Stimulated activated CD8-positive, alpha-beta memory T cell treated with anti-CD3 and anti-CD28 coated beads, Interleukin-4, amount 100 ng/mL, for 4 hours (primary cell): ENCODE measurements at places on chromosomes 16 and 17.

DNA sequence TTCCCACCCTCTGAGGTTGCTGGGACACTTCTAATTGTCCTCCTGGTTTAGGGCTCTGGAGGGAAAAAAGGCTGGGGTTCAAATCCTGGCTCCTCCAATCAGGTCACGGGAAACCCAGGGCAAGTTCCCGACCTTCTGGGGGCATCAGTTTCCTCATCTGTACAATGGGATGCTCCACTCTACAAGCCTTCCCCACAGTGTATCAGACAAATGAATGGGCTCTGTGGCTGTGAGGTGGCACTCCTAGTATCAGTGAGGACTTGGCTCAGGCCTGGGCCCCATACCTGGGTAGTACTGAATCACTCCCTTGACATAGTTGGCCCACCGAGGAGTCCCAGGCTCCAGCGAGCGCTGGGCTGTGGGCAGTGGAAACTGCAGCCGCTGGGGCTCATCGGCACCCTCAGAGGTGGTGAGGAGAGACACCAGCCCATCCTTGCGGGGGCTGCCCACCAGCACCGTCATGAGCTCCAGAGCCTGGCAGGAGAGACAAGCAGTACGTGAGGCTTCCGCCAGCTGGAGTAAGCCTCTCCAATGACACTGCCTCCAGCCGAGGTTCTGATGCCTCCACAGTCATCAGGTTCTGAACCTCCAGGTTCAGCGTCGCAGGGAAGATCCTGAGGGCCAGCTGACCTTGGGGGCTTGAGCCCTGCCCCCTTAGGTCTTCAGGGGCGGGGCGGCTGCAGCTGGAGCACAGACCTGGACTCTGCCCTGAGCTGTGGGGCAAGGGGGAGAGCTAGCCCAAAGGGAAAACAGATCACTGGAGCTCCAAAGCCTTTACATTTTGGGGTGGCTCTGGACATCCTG, 1.2 kb downstream of the GALK1 start:
- no peak for DNase-seq

- no peak for DNase-seq
Observed at GRCh38 chr17:63224644-63225043, 221.5 kb downstream of the CYB561 start.

DNA sequence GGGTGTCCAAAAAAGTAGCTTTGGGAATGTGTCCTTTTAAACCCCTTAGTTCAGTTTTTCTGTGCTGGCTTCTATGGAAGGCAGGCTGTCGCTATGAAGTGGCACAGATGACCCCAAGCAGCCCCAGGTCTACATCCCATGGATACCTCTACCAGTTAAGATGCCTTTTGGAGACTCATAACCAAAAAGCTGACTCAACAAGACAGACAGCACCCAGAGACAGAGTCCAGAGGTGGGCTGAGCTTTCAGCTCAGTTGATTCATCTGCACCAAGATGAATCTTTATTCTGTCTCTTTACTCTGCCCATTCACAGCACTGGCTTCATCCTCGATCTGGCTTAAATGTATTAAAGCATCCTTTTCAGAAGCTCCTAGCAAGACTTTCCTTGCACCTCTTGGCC, 29.8 kb upstream of the RBBP6 start:
- no peak for DNase-seq

DNA sequence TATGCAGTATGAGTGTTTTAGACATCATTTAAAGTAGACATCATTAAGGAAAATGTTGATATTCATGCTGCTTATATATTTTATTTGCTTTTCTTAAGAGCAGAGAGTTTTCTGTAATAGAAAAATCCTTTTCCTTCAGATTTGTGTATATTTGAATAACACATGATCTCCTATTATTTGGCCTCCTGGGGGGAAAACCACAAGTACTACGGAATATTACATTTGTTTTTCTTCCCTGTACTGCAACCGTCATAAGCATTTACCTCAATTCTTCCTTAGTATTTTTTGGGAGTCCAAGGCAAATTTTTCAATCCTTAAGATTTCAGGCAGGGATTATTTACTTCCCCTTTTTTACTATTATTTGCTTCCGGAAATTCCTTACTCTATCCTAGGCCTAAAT, 6.0 kb downstream of the RSPRY1 start:
- DNase-seq: no peak

- no peak for DNase-seq
Observed at GRCh38 chr17:65423346-65424140, 137.9 kb downstream of the AXIN2 start.

DNA sequence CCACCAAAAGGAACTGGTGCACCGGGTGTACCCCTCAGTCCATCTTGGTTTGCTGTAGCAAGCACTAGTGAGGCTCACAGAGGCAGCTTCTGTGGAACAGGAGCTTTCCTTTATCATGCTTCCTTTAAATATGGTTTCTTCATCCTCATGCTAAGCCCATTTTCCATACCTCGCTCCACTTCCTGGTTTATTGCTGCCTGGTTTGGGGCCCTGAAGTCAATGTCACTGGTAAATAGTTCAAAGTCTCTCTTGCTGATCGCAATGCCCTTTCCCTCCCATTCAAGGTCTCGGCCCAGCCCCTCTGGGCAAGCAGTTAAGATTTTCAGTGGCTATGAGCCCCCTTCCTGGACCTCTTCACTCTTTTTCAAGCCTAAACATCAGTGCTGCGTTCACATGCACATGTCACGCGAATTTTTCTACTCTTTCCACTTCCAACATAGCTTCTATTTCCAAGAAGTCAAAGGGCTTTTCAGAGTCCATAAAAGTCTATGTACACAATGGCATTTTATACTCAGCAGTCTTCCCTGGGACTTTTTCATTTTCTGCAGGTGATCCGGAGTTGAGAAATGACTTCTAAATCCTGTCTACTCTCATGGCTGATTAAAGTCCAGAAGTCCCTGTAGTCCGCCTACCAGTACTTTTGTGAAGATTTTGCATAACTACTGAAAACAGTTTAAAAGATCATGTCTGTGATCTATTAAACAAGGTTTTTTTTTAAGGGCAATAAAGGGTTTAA, 323.8 kb upstream of the ZFHX3 start:
- DNase-seq: no peak

GRCh38 chr16:4426021-4426684, 485 bp downstream of the DNAJA3 start:
- no peak for DNase-seq

DNA sequence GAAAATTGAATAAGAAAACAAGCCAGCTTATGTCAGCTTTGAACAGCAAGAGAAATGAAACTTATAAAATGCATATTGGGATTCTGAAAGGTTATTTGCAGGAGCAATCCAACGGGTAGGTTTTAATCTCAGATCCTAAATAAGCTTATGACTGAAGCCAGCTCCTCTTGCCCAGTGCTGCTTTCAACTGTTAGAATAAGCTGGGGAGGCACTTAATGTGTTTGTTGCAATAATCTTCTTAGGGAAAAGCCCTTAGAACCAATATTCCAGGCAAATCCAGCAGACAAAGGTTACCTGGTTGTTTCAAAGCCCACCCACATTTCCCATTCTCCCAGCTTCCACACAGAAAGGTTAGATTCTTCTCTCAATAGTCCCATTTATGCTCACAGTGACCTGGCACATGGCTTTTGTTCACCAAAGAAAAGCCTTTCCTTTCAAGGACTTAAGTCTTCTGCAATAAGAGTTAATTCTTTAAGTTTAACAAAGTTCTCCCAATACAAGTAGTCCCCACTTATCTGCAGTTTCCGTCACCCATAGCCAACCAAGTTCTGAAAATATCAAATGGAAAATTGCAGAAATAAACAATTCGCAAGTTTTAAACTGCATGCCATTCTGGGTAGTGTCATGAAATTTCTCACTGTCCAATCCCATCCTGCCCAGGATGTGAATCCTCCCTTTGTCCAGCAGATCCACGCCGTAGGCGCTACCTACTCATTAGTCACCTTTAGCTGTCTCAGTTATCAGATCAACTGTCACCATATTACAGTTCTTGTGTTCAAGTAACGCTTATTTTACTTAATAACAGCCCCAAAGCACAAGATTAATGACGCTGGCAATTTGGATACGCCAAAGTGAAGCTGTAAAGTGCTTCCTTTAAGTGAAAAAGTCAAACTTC, 5.9 kb downstream of the TEX2 start:
- DNase-seq: no peak

GRCh38 chr16:75254359-75254837, 3.0 kb upstream of the BCAR1 start:
- no peak for DNase-seq

GRCh38 chr17:19978209-19978802, 678 bp upstream of the AKAP10 start:
- no peak for DNase-seq

GRCh38 chr17:64651889-64652288, 10.2 kb downstream of the SMURF2 start:
- DNase-seq: no peak

DNA sequence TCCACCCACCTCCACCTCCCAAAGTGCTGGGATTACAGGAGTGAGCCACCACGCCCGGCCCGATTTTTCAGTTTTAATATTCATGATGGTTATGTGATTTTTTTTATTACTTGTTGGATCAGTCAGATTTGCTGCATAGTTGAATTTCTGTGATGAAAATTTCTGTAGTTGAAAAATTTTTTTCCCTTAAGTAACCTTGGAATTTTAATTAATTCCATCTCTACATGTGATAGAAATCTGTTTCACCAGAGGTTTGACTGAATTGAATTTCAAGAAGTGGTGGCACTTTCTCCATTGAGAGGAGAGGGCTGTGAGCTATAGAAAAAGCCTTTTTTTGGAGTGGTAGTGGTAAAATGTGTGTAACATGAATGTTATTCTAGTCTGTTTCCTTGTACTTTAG, 24.7 kb downstream of the WIPF2 start:
- DNase-seq: no peak

DNA sequence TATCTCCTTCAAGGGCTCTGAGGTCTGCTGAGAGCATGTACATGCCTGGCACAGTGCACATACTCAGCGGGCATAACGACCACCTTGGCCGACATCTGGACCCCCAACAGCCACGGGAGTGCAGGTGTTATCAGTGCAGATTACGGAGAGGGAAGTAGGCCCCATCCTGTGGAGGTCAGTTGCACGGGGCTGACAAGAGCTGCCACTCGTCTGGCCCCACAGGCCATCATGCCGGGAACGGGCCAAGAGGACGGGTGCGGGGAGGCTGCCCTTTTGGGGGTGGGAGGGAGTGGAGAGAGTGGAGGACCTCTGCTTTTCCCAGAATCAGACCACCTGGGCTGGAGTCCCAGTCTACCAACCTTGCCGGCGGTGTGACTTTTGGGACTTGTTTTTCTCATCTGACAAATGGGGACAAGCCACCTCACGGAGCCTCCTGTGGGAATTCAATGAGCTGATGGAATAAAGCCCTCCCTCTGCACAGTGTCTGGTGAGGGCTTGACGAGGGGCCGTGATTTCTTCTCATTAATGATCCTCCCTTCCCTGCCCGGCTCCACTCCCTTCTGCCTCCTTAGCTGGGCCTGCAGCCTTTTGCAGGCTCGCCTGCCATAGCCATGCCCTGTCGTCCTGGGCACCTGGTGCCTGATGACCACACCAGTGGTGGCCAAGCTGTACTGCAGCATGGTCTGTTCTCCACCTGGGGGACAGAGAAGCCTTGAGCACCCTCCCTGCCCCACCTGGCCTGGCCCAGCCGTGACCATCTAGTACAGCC, 4.6 kb downstream of the PRSS33 start:
- no peak for DNase-seq

GRCh38 chr16:19228052-19228451, 57.5 kb upstream of the CLEC19A start:
- DNase-seq: no peak

DNA sequence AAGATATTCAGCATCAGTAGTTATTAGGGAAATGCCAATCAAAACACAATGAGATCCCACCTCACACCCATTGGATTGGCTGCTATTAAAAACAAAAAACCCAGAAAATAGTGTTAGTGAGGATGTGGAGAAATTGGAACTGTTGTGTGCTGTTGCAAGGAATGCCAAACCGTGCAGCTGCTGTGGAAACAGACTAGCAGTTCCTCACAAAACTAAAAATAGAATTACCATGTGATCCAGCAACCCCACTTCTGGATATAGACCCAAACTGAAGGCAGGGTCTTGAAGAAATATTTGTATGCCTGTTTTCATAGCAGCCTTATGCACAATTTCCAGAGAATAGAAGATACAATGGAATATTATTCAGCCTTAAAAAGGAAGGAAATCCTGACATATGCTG, 46.0 kb downstream of the FOXK2 start:
- no peak for DNase-seq

DNA sequence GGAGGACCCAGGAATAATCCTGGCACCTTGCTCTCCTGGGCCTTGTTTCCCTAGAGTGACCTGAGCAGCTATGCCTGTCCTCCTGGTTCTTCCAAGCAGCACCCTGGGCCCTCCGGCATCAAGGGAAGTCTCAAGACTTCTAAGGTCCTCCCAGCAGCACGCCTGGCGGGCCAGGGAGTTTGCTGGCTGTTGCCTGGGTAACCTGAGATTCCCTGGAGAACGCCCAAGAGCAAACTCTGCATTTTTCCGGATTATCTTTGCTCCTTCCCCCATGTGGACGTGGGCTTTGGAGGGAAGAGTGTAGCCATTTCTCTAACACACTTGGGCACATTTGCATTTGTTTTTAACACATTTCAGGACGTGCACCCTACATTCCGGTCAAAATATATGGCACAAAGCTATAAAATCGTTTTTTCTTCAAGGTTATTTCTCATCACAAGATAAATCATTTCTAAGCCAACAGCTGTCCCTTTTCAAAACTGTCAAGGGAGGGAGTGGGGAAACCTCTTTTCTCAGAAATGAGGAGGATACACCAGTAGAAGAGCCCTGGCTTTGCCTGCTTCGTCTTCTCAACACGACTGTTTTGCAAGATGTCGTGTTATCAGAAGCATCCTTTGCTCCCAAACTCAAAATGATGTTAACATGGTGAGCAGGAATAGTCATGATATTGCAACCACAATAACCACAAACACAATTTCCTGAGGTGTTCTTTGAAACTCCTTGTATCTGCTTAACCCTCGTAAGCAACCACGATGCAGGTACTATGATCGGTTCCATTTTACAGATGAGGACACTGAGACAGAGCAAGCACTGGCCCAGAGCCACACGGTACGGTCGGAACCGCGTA, 116.5 kb downstream of the ADCY9 start:
- no peak for DNase-seq

GRCh38 chr17:79809530-79810129, 12.8 kb upstream of the CBX8 start:
- no peak for DNase-seq
